ENCODE measurements at places on chromosomes 5 and 9.

DNA sequence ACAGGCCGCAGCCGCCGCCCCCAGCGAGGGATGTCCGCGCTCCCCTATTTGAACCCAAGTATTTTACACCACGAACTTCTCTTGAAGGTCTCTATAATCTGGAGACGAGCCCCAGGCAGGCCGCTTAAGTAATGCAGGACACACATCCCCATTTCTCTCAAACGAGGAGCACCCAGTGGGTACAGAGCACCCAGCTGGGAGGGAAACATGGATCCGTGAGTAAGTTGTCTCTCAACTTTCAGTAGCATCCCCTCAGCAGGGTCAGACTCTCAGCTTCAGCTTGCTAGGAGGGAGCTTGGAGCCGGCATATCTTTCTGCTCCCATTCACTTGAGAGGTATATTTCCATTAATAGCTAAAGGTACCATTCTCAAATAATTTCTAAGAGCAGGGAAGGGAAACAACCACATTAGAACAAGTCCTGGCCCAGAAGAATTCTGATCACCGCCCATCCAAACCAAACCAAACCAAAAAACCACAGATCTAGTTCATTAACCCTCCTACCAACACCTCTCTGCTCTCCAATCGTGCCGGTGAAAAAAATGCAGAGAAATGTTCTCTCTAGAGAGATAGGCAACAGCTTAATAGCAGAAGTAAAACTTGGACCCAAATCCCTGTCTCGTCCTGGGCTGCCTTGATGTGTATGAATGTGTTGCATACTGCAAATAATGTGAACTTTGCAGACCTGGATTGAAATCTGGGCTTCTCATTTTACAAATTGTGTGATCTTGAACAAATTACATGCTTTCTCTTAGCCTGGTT, 910 bp downstream of the TDRD7 start:
- no peak for DNase-seq

DNA sequence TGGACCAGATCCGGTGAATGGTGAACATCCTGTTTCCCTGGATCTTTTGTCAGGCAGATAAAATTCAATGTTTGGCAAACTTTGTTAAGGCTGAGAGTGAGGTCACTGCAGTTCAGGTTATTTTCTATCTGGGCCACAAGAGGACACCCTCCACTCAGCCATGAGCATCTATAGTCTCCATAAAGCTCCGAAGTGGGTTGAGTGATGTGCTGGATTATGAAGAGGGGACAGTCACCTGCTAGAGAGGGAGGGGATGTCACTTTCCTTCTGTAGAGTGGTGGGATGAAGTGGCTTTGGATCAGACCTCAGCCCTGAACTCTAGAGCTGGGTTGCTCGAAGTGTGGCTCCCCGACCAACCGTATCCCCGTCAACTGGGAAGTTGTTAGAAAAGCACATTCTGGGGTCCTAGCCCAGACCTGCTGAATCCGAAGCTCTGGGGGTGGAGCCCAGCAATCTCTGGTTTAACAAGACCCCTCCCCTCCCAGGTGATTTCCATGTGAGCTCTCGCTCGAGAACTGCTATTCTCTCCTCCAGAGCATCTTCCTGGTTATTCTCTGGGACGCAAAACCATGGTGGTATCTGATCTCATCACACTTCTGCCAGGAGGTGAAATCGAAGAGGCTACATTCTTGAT, 31.8 kb upstream of the FGF1 start:
- no peak for DNase-seq

GRCh38 chr5:67986761-67987160, 228.8 kb upstream of the PIK3R1 start:
- DNase-seq, result peak; percentile 18

GRCh38 chr5:150514708-150515211, 6.8 kb downstream of the NDST1 start:
- peak; percentile 7 for DNase-seq

GRCh38 chr9:107360098-107360497, 77.0 kb downstream of the RAD23B start:
- no peak for DNase-seq

- DNase-seq, result no peak
Measured at GRCh38 chr9:38166501-38166900, 97.5 kb upstream of the SHB start.

DNA sequence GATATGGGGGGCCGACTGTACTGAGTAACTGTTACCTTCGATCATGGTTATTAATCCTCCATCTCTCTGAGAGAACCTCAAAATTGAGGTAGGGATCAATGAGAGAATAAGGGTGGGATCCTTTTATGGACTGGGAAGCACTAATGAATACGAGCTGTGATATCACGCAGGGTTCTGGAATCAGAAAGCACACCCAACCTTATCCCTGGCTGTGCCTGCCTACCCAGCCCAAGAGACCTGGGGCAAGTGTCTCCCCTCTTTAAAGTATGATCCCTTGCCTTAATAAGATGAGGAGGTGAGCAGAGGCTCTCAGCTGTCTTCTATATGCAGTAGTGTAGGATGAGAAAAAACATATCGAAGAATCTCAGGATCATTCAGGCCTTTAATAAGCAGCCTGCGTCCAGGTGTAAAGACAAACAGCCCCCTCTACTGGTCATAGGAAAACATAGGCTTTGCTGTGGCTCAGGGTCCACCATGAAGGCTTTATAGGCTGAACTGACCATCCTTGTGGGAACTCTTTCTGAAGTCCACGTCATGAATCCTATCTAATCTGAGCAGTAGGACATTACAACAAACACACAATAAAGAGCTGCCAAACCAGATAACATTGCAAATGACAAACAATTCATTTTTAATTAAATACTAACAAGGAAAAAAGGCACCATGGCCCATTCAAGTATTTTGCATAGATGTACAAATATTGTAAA, 16.8 kb downstream of the NIPAL4 start:
- DNase-seq, result no peak

DNA sequence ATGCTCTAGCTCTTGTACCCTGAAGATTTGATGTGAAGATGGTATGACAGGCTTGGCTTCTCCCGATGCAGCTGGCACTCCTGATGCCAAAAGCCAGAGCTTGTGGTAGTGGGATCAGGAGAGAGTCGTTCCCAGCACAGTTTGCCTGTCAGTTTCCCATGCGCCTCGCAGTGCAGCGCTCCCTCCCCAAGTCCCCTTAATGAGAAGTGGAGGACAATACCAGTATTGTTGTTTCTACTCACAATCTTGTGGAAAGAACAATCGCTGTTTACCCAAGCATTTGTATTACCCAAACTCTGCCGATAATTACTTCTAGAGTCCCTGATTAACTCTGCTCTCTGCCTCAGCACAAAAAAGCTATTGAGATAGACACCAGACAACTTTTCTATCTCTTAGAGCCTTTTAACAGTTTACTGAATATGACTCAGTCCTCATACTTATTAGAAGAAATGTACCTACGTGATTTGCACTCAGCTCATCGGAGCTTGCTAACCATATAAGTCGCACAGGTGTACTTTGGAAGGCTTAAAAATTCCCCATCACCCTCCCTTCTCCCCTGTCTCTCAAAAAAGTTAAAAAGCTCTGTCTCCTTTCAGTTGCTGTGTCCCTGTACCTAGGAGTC, 283.2 kb upstream of the TMEM161B start:
- no peak for DNase-seq

DNA sequence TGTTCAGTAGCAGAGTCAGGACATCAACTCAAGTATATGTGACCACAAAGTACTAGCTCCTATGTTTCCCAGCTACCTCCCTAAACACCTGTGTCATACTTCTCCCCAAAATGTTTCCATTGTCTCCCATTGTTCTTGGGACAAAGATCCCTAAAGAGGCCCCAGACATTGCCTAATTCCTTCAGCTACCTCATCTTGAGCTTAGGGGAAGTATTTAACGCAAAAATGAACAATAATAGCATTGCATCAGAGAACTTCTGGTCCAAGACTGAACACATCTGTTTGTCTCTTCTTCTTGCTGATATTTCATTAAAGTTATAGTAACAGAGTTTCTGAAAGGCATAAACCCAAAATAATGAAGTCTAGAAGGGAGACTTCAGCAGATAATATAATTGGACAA, 430.8 kb downstream of the MTRR start:
- no peak for DNase-seq

DNA sequence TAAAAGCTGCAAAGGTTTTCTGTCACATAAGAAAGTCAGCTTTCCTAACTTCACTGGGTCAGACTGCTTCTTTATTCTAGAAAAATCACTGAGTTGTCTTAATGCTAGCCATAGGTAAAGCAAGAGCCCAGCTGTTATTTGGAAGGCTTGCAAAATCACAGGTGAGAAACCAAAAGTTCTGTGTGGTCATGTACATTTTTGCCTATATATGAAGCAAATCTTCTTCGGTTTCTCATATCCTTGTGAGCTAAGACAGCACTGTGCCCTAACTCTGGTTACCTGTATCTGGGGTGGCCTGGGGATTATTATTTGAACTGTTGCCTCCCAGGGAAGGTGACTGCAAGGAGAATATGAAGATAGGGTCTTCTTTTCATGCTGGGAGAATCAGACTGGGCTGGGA, 444.9 kb upstream of the CLINT1 start:
- no peak for DNase-seq

DNA sequence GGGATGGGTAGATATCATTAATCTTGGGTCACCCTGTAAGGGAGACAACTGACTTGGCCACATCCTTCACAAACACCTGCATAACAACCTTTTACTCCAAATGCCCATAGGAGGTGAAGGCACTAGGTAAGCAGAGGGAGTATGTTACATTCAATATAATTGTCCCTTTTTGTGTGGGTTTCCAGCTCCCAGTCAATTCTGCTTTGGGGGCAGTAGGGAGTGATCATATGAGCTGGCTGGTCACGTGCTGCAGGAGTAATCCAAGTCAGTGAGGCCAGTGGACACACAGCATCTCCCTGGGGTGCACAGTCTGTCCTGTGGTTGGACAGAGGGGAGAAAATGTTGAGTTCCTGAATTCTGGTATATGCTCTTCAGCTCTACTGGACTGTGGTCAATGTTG, 1.2 kb upstream of the AGXT2 start:
- no peak for DNase-seq

DNA sequence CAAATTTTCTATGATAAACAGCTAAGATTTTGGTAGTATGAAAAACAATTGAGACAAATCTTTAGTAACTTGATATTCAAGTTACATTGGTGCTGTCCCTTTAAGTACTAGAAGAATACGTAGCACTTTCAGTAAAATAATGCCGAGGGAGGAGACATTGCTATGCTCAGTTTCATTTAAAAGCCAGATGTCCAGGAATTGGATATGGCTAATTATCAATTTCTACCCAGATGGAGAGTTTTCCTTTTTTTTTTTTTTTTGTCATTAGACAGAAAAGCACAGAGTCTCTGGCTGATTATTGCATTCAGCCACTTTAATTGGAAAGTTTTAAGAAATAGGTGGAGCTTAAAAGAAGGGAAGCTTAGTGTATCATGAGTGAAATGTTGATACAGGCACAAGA, 40.4 kb upstream of the APC start:
- no peak for DNase-seq

DNA sequence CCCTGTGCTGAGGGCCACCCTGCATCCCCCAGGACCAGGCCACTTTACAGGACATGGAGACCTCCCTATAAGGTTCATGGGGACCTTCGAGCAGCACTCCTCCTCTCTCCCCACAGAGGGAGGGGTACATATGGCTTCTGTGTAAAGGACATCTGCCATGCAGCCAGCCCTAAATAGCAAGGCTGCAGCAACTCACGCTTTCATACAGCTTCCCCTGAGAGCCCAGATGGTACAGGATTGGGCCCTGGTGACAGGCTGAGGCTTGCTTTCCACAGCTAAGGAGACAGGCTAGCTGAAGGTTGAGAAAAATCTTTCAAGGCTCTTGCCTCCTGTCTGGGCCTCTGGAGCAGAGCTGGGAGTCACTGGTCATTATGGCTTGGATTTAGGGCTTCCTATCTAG, 147.0 kb upstream of the ZNF366 start:
- no peak for DNase-seq

GRCh38 chr9:27413511-27414219, 110.4 kb upstream of the IFNK start:
- DNase-seq, result no peak

DNA sequence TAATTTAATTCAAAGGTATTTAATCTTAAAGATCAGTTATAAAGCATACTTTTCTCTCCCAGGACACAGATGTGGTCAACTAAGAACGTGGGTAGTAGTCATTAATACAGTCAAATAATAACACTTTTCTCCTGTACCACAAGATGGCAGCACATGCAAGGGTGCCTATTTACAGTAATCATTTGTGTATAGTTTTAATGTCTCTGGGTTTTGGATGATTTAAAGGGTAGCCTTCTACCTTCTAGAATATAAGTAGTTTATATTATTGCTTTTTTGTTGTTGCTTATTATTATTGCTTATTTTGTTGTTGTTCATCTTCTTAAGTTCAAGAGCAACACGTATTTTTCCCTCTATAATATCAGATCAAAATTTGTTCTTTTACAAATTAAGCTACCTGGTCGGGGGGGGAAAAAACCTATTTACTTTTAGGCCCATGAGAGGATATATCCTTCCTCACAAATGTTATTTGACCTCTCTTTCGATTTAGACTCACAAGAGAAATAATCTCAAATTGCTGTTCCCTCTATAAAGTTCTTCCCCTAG, 59.6 kb upstream of the SLC27A6 start:
- DNase-seq, result no peak

- DNase-seq, result no peak
Measured at GRCh38 chr9:125642311-125642710, 64.7 kb downstream of the MAPKAP1 start.

DNA sequence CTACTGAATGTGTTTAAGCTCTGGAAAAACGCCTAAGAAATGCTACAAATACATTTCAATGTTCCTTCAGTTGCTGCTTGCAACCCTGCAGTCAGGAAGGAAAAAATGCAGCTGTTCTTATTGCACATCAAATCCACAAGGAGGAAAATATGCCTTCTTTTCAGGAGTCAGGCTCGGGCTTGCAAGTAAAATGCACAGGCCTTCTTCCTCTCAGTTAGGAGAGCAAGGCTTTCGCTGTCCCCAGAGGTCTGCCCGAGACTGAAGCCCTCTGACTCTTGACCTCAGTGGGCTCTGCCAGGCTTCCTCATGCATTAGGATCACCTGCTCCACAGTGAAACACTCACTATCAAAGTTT, 899 bp upstream of the SHC3 start:
- DNase-seq, result no peak

All from DMS79 (cell line).